ENCODE measurements at places on chromosomes 2 and 18. TPM values are rescaled to one million over a fixed set of nuclear protein-coding genes. Genes with fewer than 3 reads are reported as not detected.
A peak's percentile ranks its signal among the peaks of the same experiment; 100 is the strongest.

DNA sequence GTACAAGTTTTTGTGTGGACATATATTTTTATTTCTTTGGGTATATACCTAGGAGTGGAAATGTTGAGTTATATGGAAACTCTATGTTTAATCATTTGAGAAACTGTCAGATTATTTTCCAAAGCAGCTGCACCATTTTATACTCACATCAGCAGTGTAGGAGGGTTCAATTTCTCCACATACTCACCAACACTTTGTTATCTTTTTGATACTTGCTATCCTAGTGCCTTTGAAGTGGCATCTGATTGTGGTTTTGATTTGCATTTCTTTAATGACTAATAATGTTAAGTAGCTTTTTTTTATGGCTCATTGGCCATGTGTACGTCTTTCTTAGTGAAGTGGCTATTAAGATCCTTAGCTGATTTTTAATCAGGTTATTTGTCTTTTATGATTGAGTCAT lies 64.7 kb upstream of the SLC8A1 start:
- no peak for DNase-seq

GRCh38 chr2:3241971-3242746 lies 135.5 kb downstream of the EIPR1 start:
- DNase-seq, result peak; percentile 61

GRCh38 chr2:71457123-71457915 lies 4.0 kb downstream of the DYSF start:
- DNase-seq, result no peak

- no peak for DNase-seq
Measured at GRCh38 chr18:63150326-63150725, 169.2 kb downstream of the BCL2 start.

The ACMSD gene
- not detected for total RNA-seq

The OR6B2 gene
- total RNA-seq, result not detected

Measured in vagina (tissue), 2 donors.